GM13976 (cell line): ENCODE measurements at places on chromosomes 16 and 17.
A peak's percentile ranks its signal among the peaks of the same experiment; 100 is the strongest.

DNA sequence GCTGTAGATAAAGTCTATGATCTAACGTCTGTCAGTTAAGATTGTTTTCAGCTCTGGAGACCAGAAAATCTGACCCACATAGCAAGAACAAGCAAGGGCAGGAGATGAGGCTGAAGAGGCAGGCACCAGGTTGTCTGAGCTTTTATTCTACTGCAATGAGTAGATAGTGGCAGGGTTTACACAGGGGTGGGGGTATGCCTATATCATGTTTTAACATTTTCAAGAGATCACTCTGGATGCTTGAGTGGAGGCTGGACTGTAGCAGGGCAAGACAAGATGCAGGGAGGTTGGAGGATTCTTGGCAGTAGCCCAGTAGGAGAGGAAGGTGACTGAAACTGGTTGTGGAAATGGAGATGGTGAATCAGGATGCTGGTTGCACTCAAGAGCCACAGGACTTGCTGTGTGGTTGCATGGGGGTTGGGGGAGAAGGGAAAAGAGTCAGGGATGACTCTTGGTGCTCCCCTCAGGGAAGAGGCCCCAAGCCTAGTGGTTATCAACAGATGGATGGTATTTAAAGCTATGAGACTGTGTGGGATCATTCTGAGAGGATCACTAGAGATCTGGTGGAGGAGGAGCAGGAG is 143.1 kb upstream of the KCNJ18 start:
- no peak for DNase-seq

- DNase-seq, result no peak
Measured at GRCh38 chr16:22397931-22398330, 23.5 kb upstream of the CDR2 start.

DNA sequence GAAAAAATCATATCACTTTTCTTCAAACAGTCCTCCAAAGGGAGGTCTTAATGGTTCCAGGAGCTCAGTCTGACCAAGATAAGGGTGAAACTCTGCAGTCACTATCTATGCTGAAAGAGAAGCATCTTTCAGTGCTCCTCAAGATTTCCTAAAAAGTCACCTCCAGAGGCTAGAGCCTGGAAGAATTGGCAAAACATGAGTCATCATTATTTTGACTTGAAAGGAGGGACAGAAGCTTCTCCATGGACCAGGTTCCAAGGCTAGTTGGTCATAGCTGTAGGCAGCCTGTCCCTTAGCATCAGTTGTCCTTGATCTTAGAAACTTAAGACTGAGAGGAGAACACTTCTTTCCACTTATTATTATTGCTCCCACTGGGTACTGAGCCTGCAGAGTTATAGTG is 219.0 kb upstream of the ASIC2 start:
- DNase-seq, result no peak

- DNase-seq, result no peak
Measured at GRCh38 chr17:58324409-58325288, 3.9 kb downstream of the TSPOAP1 start.

GRCh38 chr16:57999971-58000705 is at the start of gene ZNF319:
TSS of gene ZNF319 (minus strand) at chr16:58000672. CDS start at chr16:57998265, 2,407 bp downstream.
- DNase-seq, result no peak

DNA sequence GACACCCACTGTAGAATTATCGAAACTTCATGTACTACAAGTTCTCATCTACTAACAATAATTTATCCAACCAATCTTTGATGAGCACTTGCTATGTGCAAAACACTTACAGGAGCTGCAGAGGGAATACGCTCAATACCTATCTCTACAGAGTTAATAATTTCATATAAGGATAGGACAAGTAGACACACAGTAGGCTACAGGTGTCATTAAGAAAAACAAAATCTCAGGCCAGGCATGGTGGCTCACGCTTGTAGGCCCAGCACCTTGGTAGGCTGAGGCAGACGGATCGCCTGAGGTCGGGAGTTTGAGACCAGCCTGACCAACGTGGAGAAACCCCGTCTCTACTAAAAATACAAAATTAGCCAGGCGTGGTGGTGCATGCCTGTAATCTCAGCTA is 91.3 kb upstream of the PLEKHM1 start:
- no peak for DNase-seq

- DNase-seq, result no peak
Measured at GRCh38 chr16:16086653-16087446, 136.4 kb downstream of the ABCC6 start.

DNA sequence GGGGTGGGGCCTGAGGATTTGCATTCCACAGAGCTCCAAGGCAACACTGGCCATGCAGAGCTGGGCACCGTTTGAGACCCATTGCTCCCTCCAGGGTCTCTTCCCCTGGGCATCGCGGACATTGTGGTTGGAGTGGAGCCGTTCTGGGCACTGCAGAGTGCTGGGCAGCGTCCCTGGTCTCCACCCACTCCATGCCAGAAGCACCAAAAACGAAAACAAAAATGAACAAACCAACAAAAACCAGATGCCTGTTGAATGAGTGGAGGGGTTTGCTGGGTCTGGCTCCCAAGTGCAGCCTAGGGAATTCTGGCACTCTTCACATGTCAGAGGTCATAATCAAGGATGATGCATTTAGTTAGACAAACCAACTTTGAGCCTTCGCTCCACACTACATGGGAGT is 17.9 kb downstream of the WNT9B start:
- DNase-seq, result no peak

DNA sequence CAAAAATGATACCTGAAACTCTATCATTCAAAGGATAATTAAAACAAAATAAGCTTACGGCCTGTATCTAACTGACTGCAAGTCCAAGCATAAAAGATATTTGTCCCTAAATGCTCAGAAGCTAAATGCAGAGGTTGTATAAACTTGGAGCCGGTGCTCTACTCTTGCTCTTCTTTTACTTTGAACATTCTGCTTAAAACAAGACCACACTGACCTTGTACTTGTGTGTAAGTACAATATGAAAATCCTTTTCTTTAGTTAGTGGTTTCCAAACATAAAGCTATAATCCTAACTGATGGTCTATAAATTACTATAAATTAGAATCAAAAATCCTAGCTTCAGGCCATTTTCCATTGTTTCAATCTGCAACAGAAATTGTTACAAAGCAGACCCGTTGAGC is 74.6 kb downstream of the SPAG9 start:
- no peak for DNase-seq

- no peak for DNase-seq
Measured at GRCh38 chr17:39810939-39811728, 53.0 kb downstream of the IKZF3 start.

DNA sequence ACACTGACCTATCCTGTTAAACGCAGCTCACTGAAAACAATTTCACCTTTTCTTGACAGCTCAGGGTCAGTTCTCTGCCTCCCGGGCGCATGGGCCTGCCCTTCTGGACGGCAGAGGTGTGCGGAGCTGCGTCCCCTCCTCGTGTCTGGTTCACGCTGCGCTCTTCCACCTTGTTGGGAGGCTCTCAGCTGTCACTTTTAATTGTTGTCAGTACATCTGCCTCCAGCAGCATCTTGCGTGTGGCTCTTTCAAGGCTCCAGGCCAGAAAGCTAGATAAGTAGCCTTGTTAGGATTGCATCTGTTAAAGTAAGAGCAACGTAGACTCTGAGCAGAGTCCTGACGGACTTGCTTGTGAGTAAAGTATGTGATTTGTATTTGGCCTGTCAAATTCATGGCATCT is 59.4 kb downstream of the MGAT5B start:
- no peak for DNase-seq

GRCh38 chr16:31718998-31719397 is 154.6 kb upstream of the ZNF267 start:
- no peak for DNase-seq

GRCh38 chr17:44522883-44523671 is 19.9 kb upstream of the GPATCH8 start:
- DNase-seq, result peak; percentile 80
